HTR-8/SVneo (cell line): ENCODE measurements at places on chromosomes 16 and 17.

GRCh38 chr17:76740329-76741118 lies 2.6 kb downstream of the MFSD11 start:
- DNase-seq, result no peak

DNA sequence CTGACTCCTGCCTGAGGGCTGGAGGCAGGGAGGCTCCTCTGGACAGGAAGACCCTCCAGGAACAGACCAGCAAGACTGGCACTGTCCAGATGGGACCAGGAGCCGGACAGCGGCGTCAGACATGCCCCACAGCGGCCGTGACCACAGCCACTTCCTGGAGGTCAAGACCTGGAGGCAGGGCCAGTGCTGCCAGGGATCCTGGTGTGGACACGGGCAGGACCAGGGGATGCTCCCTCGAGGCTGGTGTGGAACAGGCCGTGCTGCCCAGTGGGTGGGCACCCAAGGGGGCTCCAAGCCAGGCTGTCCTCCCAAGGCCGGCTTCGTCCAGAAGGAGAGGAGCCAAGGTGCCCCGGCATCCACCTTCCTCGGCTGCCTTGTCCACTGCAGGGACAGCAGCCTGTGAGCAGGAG lies 4.5 kb upstream of the CCDC57 start:
- no peak for DNase-seq

DNA sequence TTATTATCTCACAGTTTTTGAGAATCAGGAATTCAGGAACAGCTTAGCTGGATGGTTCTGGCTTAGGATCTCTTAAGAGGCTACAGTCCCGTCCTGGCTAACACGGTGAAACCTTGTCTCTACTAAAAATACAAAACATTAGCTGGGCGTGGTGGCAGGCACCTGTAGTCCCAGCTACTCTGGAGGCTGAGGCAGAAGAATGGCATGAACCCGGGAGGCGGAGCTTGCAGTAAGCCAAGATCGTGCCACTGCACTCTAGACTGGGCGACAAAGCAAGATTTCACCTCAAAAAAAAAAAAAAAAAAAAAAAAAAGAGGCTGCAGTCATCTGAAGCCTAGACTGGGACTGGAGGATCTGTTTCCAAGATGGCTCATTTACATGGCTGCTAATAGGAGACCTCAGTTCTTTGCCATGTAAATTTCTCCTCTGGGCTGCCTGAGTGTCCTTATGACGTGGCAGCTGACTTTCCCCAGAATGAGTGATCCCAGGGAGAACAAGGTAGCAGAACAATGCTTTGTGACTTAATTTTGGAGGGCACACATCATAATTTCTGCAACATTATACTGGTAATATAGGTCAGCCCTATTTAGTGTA lies 95.8 kb upstream of the CORO6 start:
- no peak for DNase-seq

DNA sequence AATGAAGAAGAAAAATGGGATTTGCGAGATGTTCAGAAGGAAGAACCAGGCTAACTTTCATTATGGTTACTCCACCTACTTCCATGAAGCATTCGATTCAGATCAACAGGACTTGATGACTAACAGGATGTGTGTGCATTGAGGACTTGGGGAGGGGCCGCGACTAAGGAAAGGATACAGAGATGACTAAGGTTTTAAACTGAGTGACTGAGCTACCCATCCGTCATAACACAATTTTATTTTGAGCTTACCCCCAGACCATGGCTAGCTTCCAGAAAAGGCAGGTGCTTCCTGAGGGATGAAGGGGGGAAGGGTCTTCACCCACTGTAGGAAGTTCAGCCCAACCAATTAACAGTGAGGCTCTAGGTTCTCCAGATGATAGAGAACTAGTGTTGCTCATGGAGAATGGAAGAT lies 2.5 kb upstream of the CDYL2 start:
- DNase-seq, result peak; percentile 53

- DNase-seq, result no peak
Observed at GRCh38 chr16:57166951-57167350, 18.9 kb downstream of the PSME3IP1 start.
